CD4-positive, alpha-beta T cell (primary cell): ENCODE measurements at places on chromosomes 6 and 20.
A peak's percentile ranks its signal among the peaks of the same experiment; 100 is the strongest.

- no peaks in the 10 kb centered on the region for H3K36me3 ChIP-seq
- no peak for DNase-seq
- peaks cover 6% of the 10 kb centered on the region for H3K4me1 ChIP-seq
- H3K4me3 ChIP-seq: no peak overlapping the region
- no peaks in the 10 kb centered on the region for H3K27me3 ChIP-seq
These were observed 262.0 kb downstream of the CD83 start for GRCh38 chr6:14379568-14379967.

- no peaks in the 10 kb centered on the region for H3K27me3 ChIP-seq
- H3K36me3 ChIP-seq: peaks cover 10% of the 10 kb centered on the region
- peak overlapping the region; percentile 51 for H3K27ac ChIP-seq
- DNase-seq: no peak
These were observed 2.4 kb upstream of the CCR6 start for GRCh38 chr6:167120583-167120903.

GRCh38 chr20:41339957-41340326, 679 bp upstream of the LPIN3 start:
- H3K27me3 ChIP-seq: no peaks in the 10 kb centered on the region
- peaks cover 14% of the 10 kb centered on the region for H3K4me1 ChIP-seq
- H3K27ac ChIP-seq: no peak overlapping the region
- no peaks in the 10 kb centered on the region for H3K36me3 ChIP-seq
- DNase-seq: peak; percentile 82
- H3K4me3 ChIP-seq: peak overlapping the region; percentile 31

- no peaks in the 10 kb centered on the region for H3K27me3 ChIP-seq
- no peak overlapping the region for H3K4me3 ChIP-seq
- H3K36me3 ChIP-seq: peaks cover 59% of the 10 kb centered on the region
- peaks cover 2% of the 10 kb centered on the region for H3K4me1 ChIP-seq
These were observed 7.3 kb downstream of the TFB1M start for GRCh38 chr6:155306958-155307357.

GRCh38 chr6:47034926-47035325, 7.2 kb downstream of the ADGRF1 start:
- H3K27ac ChIP-seq: no peak overlapping the region
- H3K27me3 ChIP-seq: no peaks in the 10 kb centered on the region
- H3K4me1 ChIP-seq: no peaks in the 10 kb centered on the region
- no peak for DNase-seq
- H3K36me3 ChIP-seq: no peaks in the 10 kb centered on the region

DNA sequence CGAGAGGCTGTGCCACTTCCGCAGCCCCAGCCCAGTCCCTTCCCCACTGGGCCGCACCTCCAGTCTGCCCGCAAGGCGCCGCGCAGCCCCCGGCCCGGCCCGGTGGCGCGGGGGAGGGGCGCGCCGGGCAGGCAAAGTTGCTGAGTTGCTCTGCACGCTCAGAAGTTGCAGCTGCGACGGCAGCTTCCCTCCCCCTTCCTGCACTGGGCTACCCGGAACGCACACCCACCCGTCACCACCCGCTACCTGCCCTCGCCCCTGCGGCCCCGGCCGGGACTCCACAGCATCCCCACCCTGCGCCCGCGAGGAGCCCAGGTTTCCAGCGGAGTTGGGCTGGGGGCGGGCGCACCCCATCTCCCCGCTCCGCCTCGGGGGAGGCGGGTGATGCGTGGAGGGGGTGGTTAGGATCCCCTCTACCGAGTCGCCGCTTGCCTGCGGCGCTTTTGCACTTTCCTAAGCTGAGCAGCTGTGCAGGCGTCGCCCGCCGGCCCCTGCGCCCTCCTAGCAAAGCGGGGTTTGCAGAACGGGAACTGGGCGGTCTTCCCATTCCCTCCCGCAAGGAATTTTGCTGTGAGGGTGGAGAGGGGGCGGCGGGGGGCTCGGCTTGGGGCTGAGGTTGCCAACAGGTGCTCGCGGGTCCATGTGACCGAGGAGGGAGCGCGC, 55.9 kb upstream of the RREB1 start:
- no peaks in the 10 kb centered on the region for H3K27me3 ChIP-seq
- H3K4me1 ChIP-seq: peaks cover 19% of the 10 kb centered on the region
- DNase-seq: peak; percentile 47
- no peaks in the 10 kb centered on the region for H3K36me3 ChIP-seq
- peak overlapping the region; percentile 74 for H3K4me3 ChIP-seq

DNA sequence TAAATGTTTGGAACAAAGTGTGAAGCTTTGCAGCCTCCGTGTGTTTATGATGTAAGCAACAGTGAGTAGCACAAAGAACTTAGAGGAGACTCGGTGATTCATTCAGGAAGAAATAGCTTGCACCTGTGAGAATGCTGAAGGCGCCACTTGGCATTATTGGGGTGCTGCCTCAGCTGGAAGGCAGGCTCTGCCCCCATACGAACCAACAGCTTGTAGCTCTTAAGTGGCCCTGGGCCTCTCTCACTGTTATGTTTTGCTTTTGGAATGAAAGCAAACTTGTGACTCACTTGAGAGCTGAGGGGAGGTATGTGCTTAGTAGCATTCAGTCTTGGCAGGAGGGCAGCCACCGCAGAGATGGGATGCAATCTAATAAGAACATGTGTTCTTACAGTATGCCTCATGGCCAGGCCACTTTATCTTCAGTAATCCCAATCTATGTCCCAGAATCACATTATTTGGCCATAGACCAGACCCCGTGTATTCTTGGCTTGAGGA, 310.7 kb downstream of the EYA4 start:
- peaks cover 3% of the 10 kb centered on the region for H3K27me3 ChIP-seq
- no peak overlapping the region for H3K4me3 ChIP-seq
- H3K27ac ChIP-seq: no peak overlapping the region
- no peak for DNase-seq
- H3K36me3 ChIP-seq: no peaks in the 10 kb centered on the region

DNA sequence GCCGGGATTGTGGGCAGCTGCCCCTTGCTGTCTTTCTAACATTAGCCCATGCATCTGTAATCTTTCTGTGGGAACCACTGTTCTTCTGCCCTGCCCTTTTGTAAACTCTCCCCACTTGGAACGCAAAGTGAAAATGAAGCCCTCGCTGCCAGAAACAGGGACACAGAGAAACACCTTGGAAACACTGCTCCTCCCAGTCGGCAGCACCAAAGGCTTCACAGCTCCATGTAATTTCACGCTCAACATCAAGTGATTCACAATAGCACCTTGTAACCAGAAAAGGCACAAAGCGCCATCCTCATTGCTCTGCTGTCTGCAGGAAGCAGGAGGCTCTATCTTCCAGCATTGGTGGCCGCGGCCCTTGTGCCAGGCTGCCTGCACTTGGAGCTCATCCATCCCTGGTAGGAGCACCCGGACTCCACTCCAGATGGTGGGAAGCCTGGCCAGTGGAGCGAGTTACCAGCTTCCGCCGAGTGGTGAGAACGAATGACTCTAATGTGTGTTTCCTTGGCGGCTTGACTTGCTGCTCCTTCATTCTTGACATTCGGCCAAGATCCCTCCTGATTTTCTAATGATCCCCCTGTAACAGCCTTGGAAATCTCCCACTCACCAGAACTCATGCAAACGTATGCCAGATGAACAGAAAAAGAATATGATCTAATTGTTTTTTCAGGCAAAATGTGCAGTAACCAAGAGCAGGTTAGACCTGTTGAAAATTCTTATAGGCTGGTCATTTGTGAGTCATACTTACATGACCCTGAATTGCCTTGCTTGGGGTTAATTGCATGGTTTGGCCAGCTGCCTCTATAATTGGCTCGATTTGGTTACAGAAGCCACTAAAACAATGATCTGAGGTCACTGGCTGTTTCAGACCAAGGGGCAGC, 169.1 kb upstream of the CDYL start:
- no peak overlapping the region for H3K4me3 ChIP-seq
- no peak overlapping the region for H3K27ac ChIP-seq
- H3K4me1 ChIP-seq: peaks cover 7% of the 10 kb centered on the region
- H3K27me3 ChIP-seq: peaks cover 2% of the 10 kb centered on the region
- no peak for DNase-seq

- no peak overlapping the region for H3K4me3 ChIP-seq
- DNase-seq: no peak
- H3K4me1 ChIP-seq: peaks cover 3% of the 10 kb centered on the region
- no peaks in the 10 kb centered on the region for H3K27me3 ChIP-seq
- no peak overlapping the region for H3K27ac ChIP-seq
These were observed 74.5 kb downstream of the GFOD1 start for GRCh38 chr6:13412639-13413465.

DNA sequence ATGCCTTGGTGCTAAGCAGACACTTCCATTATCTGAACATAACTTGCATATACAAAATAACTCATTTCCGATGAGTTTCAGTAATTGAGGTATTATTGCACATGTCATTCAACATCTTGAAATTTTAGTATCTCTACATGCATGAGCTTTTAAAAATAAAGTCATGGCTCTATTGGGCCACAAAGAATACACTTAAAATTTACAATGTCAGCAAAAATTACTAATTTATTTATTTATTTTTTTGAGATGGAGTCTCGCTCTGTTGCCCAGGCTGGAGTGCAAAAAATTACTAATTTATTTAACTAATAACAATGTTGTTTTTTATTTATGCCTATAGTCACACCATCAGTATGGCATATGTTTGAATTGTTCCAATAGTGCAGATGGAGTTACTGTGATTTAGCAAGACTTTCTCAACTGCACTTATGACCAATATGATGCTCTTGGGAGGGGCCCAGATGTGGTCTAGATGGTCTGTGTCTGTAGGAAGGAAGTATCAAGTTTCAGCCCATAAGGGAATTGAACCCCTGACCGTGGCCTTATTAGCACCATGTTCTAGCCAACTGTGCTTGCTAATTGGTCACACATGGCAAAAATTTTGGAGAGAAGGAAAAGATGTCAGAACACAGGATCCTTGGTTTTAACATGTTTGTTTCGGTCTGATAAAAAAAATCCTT, 370.7 kb upstream of the TSHZ2 start:
- no peaks in the 10 kb centered on the region for H3K4me1 ChIP-seq
- DNase-seq: no peak
- H3K4me3 ChIP-seq: no peak overlapping the region
- H3K36me3 ChIP-seq: no peaks in the 10 kb centered on the region
- no peak overlapping the region for H3K27ac ChIP-seq
- H3K27me3 ChIP-seq: no peaks in the 10 kb centered on the region

GRCh38 chr20:36281785-36282380, 24.3 kb upstream of the DLGAP4 start:
- H3K27ac ChIP-seq: no peak overlapping the region
- no peak overlapping the region for H3K4me3 ChIP-seq
- DNase-seq: no peak
- no peaks in the 10 kb centered on the region for H3K36me3 ChIP-seq

DNA sequence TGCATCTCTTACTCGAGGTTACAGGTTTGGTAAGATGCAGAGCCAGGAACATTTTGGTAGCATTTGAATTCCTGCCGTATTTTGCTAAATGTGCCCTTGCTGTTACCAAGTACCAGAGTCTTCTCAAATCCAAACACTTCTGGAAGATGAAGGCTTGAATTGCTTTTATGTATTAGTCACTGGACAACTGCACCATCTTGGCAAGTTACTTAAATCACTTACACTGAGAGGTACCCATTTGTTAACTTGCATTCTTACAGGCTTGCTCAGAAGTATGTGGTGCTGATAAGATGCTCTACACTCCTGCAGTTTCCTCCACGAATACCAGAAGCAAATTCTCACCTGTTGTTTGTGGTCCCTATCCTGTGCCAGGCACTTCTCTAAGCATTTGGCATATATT, 12.7 kb downstream of the IL22RA2 start:
- H3K4me1 ChIP-seq: peaks cover 25% of the 10 kb centered on the region
- DNase-seq: no peak
- no peaks in the 10 kb centered on the region for H3K36me3 ChIP-seq
- H3K4me3 ChIP-seq: no peak overlapping the region
- no peak overlapping the region for H3K27ac ChIP-seq

- H3K36me3 ChIP-seq: no peaks in the 10 kb centered on the region
- H3K4me3 ChIP-seq: no peak overlapping the region
- no peak overlapping the region for H3K27ac ChIP-seq
- DNase-seq: no peak
- no peaks in the 10 kb centered on the region for H3K27me3 ChIP-seq
These were observed 302.3 kb upstream of the CITED2 start for GRCh38 chr6:139676718-139677117.

GRCh38 chr6:45574014-45574461, 196.3 kb upstream of the SUPT3H start:
- no peak overlapping the region for H3K27ac ChIP-seq
- H3K4me3 ChIP-seq: no peak overlapping the region
- no peaks in the 10 kb centered on the region for H3K27me3 ChIP-seq
- no peak for DNase-seq
- H3K36me3 ChIP-seq: no peaks in the 10 kb centered on the region

GRCh38 chr20:54479138-54479906, 3.9 kb downstream of the DOK5 start:
- H3K4me3 ChIP-seq: no peak overlapping the region
- no peak overlapping the region for H3K27ac ChIP-seq
- peaks cover 31% of the 10 kb centered on the region for H3K27me3 ChIP-seq
- no peaks in the 10 kb centered on the region for H3K36me3 ChIP-seq
- no peak for DNase-seq
